ENCODE measurements at places on chromosomes 5 and 9. TPM values are rescaled to one million over a fixed set of nuclear protein-coding genes. Genes with fewer than 3 reads are reported as not detected.

- H3K27me3 ChIP-seq: no peaks in the 10 kb centered on the region
- H3K4me3 ChIP-seq: no peak overlapping the region
- H3K4me1 ChIP-seq: peaks cover 9% of the 10 kb centered on the region
- no peak for DNase-seq
These were observed 12.7 kb upstream of the PRELID2 start for GRCh38 chr5:145847499-145848497.

The ITK gene
- not detected for total RNA-seq

- no peaks in the 10 kb centered on the region for H3K27me3 ChIP-seq
- H3K4me1 ChIP-seq: no peaks in the 10 kb centered on the region
- H3K27ac ChIP-seq: no peak overlapping the region
- H3K36me3 ChIP-seq: no peaks in the 10 kb centered on the region
These were observed 107.3 kb downstream of the ZDHHC21 start for GRCh38 chr9:14585730-14586473.

The FOXI1 gene
- not detected for total RNA-seq
